Epithelial cell of proximal tubule (primary cell): ENCODE measurements at places on chromosomes 12 and 14.

DNA sequence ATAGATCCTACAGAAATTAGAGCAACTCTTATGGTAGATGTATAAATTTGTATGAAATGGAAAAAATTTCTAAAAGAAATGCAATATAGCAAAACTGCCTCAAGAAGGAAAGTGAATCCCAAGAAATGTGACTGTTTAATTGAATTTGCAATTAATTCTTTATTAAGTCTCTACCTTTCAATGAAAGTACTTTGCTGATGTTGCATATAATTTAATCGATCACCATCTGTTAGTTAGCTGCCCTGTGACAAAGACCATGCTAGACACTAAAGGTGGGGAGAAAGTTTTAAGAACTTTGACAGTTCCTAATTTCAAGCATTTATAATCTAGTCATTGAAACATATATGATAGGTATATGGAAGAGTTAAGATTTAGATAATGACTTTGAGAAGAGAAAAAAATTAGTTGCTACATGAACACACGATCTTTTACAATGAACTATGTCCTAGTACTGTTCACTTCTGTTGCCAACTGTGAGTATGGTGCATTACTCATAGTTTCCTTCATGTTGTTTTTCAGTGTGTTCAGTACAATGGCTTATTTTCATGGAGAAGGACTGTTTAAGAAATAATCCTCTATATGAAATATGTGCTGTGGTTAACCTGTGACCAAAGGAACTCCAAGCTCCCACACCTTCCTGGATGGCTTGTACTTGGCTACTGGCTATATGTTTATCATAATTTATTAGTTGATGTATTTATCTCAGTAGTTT, 128.4 kb downstream of the METTL25 start:
- DNase-seq: no peak

- no peak for DNase-seq
These were observed 20.2 kb upstream of the FAM234B start for GRCh38 chr12:13023811-13024530.

DNA sequence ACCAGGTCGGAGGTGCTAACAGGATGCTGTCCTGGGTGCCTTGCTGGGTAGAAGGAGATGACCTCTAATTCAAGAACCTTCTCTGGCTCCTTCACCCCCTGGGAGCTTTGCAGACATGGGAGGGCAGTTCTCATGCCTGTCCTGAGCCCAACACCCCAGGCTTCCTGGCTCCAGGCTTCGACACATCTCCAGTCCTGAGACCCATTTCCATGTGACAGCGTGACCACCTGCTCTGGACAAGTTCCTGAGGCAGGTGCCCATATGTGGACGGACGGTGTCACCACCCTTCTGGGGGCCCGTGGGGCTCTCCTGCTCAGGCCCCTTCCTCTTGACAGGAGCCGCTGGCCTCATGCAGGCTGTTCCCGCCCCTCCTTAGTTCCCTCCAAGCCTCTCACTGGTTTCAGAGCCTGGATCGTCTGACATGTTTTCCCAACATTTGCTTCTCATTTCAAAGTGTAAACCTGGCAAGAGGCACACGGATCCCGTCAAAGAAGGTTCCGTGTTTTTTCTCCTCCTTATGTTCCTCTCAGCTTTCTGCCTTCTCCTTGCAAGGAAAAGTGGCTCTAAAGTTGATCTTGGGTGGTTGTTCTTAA, 291.9 kb upstream of the RTL1 start:
- DNase-seq: no peak

DNA sequence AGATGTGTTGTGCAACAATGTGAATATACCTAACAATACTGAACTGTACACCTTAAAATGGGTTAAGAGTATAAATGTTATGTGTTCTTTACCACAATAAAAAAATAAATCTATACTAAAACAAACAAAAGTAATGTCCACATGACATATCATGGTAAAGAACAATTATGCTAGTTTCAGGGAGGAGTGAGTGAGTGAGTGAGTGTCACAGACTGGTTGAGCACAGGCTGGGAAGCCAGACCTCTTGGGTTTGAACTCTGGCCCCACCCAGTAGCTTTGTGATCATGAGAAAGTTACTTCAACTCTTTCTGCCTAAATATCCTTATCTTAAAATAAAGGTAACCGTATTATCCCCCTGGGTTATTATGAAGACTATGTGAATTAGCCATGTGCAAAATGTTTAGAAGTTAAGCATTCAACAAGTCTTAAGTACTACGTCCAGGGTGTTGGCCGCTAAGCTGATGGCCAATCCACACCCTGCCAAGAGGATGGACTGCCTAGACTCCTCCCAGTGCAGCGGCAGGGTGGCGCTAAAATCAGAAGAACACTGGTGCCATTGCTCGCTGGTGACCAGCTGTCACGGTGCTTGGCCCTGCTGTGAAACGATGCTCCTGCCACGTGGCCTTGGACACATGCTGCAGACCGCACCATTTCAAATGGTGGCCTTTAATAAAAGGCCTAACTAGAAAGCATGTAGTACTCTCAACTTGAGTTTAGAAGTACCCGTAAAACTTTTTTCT, 7.3 kb downstream of the SLC2A13 start:
- no peak for DNase-seq

DNA sequence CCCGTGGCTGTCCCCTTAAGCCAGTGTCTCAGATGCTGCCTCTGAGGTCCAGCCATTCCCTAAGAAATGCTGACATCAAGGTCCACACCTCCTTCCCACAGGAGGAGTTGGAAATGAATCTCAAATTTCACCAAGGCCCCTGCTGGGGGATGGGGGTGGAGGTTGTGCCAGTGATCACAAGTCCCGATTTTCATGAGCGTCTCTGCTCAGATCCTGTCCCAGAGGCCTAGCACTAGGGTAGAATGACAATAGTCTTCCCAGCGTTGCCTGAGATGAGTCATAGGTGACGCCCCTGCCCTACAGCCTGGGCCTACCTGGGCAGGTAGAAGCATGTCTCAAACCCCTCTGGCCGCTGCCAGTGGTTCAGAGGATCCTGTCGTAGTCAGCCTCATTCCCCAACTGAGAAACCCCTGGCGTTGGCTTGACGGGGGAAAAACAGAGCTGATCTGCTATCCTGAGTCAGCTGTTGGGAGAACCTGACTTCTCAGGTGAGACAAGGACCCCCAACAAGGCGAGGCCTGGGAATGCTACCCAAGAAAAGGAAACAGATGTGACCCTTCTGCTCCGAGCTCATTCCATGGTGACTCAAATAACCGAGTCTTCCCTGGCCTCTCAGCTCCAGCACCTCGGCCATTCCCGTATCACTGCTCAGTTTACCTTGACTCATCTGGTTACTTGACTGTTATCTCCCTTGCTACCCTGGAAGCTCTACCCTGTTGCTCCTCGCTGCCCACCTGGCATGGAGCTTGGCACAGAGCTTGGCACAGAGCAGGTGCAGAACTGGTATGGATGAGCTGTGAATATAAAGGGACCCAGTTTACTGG, 21.8 kb upstream of the SPPL3 start:
- no peak for DNase-seq

DNA sequence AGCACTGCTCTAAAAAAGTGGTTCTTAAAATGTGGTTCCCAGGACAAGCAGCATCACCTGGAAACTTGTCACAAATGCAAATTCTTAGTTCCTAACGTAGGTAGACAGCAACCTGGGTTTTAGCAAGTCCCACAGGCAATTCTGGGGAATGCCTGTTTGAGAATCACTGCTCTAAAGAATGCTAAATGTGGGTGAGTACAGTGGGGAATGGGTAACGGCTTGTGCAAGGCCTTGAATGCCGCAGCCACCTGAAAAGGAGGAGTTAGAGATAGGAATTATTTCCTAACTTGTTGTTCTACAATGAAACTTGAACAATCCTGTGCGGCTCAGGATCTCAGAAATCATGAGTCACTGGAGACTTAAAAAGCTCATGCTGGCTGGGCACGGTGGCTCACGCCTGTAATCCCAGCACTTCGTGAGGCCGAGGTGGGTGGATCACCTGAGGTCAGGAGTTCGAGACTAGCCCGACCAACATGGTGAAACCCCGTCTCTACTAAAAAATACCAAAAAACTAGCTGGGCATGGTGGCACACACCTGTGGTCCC, 34.9 kb downstream of the GNS start:
- no peak for DNase-seq

DNA sequence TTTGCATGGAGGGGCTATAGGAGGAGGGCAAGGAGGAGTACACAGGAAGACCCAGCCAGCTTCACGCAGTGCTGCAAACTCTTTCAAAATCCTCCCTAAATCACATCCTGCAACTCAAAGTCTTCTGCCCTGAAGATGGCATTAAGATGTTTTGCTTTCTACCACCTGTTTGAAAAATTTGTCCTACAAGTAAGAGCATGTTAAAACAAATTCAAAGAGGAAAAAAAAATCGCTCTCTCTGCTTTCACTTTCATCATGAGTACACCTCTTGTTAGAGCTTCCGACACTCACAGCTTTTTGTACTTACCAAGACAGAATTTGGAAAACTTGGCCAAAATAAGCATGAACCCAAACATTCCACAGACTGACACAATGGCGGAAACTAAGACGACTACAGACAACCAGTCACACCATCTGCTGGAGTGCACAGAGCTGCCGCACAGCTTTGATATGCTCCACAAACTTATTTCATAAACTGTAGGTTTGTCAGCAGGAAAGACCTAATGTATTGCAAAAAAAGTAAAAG, 21.3 kb downstream of the GCH1 start:
- DNase-seq: no peak
